ENCODE measurements at places on chromosomes 13 and 19.

GRCh38 chr13:21079221-21079620, 17.8 kb upstream of the LATS2 start:
- no peak for DNase-seq

DNA sequence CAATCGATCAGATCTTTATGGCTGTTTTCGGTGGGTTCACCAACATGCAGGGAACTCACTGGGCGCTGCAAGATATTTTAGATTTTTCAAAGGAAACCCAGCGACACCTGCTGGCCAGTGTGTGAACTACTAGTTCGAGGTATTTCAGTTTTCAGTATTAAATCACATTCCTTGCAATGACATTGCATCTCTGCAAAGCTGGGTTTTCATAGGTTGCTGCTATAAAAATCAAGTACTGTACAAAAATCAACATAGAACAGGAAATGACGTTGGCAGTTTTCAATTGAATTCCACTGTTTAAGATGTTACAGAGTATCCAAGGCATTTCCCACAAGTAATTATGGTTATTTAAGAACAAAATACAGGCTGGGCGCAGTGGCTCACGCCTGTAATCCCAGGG, 17.6 kb downstream of the LIG1 start:
- peak; percentile 36 for DNase-seq

DNA sequence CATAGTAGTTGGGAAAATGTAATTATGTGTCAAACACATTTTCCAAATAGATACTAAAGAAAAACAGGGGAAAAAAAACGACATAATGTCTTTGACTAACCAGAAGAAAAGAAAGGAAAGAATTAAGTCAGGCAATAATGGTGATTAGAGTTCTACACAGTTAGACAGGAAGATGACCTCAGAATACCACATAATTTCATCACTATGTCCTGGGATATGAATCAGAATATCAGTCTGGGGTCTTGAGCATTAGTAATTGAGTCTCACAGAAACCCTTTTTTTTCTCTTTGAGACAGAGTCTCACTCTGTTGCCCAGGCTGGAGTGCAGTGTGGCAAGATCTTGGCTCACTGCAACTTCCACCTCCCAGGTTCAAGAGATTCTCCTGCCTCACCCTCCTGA, 503.4 kb downstream of the SLITRK1 start:
- DNase-seq: no peak

GRCh38 chr13:84917252-84917878, 881.9 kb downstream of the SLITRK6 start:
- no peak for DNase-seq

DNA sequence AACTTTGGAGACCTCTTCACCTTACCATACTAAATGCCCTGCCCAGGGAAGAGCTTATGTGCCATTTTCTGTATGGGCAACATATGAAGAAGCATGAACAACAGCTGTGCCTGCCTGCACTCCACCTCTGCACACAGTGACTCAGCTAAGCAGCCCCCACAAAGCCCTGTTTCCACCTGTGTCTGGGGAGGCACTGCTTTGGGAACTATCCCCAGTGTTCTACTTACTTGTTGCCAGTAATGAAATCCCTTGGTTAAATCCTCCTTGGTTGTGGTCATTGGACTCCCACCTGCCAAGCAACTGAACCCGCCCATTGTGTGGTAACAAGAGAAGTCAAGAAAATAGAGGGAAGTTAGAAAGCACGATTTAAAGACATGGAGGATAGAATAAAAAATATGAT, 84.6 kb downstream of the NALCN start:
- DNase-seq: no peak

DNA sequence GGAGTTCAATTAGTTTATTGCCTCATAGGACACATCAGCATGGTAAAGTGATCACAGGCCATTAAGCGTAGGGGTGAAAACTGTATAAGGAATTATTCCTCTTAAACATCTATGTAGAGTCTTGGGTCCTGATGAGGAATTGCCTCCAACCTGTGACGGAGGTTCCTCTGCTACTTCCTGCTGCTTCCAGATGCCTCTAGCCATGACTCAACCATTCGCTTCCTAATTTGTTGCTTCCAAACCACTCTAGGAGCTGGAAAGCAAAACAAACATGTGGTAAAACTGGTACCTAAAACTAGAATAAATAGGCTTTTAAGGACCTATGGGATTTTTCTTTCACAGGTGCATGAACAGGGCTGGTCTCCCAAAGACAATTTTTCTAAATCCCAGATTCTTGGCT, 253.8 kb downstream of the KLF12 start:
- no peak for DNase-seq

GRCh38 chr19:6851359-6851758, 36.0 kb upstream of the ADGRE1 start:
- DNase-seq: no peak

GRCh38 chr19:41994994-41995958, 1.2 kb upstream of the ATP1A3 start:
- no peak for DNase-seq

DNA sequence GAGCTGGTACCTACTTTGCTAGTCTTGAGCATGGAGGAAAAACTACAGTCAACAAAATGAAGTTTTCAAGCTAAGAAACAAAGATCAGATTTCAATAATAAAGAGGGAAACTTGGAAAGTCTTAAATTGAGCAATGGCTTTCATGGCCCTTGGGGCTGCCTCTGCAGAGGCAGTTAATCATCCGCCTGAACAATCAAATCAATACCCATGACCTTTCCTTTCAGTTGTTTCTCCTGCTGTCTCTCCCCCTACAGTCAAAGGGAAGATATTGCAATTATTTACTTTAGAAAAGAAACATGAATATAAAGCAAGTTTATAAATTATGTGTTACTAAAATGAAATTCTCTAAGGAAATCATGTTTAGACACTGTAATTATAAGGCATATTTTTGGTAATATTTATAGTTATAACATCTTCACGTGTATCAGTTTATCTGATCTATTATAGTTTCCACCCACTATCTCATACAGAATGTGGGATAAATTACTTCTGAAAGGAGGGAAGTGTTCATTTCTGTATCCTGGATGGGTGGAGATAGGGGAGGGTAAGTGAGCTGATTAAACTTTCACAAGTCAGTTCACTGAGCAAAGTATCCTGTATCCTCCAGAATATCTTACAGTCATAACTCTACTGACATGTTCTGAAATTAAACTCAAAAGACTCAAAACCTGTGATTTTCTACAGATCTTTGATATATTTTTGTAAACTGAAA, 72.4 kb upstream of the TSC22D1 start:
- DNase-seq: no peak

DNA sequence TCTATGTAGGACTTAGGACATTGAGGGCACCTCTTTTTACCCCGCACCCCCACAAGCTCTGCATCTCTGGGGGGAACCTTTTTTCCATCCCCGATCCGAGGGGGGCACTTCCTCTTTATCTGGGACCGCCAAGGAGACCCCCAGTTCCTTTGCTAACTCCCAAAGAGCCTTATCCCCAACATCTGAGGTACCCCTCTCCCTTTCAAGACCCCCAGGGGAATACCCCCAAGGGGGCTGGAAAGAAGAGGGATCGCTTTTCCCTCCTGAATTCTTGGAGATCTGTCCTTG, 1.1 kb downstream of the TNFSF9 start:
- DNase-seq: no peak

GRCh38 chr13:30346789-30347167, 39.4 kb upstream of the KATNAL1 start:
- DNase-seq: no peak

GRCh38 chr13:73985783-73986182, 148.4 kb downstream of the KLF12 start:
- DNase-seq: no peak

DNA sequence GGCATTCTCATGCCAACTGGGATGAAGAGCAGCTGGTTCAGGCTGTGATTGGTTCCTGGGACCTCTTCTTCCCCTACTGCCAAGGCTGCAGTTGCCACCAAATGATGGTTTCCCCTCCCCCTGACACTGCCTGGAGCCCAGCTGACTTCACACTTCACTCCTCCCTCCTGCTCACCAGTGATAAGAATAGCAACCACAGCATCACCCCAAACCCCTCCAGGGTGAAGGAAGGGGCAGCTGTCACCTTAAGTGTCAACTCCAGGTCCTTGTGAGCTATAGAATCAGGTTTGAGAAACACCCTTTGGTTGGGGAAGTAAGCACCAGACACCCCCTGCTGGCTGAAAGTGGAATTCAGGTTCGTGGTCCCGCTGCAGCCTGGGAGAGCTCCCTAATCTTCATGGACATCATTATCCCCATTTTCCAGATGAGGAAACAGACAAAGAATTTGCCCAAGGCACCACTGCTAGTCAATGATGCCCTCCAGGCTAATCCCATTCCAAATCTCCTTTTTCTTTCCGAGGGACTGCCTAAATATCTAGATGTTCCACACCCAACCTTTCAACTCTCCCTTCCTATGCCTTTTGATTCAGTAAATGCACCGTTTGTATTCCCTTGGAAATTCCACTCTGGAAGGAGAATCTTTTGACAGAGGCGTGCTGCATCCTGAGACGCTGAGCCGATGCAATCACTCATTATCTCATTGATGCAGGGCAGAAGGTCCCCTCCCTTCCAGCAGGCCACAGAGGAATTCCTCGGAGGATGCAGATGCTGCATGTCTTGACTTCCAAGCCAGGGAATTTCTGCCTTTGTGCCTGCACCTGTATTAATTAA, 50.6 kb upstream of the UQCRFS1 start:
- DNase-seq: peak; percentile 33

DNA sequence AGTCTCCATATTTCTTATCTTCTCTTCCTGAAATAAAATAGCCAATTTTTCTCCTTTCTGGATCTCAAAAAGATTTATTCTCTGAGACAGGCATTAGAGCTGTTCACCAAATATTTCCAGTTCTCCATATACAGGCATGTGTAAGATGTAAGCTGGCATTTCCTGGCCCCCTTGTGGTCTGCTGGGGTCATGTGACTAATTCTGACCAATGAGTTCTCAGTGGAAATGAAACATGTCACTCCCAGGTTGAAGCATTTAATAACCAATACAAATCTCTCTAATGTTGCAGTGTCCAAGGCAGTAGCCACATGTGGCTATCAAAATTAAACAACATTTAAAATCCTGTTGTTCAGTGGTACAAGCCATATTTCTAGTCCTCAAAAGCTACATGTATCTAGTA, 14.8 kb upstream of the CACNA1A start:
- no peak for DNase-seq

DNA sequence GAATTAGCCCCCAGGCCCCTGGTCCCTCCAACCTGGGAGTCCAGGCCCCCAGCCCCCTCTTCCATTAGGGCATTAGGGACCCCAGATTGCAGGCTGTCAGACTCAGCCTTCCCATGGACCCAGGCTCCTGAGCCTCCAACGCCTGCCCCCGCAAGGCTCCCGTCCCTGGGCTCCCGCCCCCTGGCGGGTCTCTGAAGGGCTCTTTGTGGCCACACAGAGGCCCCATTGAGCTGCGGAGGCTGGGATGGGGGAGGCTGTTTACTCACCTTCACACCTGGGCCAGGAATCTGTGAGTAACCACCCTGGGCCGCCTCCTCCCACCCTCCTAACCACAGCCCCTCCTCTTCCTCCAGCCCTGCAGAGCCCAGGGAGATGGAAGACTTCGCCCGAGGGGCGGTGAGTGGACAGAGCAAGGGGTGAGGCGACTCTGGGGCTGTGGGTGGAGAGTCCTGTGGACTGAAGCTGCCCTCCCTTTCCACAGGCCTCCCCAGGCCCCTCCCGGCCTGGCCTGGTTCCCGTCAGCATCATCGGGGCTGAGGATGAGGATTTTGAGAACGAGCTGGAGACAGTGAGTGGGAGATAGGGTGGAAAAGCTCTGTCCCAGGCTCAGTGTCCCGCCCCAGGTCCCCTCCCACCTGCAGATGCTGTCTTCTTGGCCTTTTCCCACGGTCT, 4.9 kb downstream of the ARHGEF1 start:
- DNase-seq: peak; percentile 79

DNA sequence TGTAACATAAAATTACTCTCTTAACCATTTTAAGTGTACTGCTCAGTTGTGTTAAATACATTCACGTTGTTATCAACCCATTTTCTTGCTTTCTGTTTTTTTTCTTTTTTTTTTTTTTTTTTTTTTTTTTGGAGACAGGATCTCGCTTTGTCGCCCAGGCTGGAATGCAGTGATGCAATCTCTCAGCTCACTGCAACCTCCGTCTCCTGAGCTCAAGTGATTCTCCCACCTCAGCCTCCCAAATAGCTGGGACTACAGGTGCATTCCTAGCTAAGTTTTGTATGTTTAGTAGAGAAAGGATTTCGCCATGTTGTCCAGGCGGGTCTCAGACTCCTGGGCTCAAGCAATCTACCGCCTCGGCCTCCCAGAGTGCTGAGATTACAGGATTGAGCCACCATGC, 42.5 kb upstream of the C13orf42 start:
- DNase-seq: no peak

- DNase-seq: no peak
Measured at GRCh38 chr19:33902802-33903488, 106.3 kb downstream of the KCTD15 start.

- DNase-seq: no peak
Measured at GRCh38 chr13:44191504-44192171, 182.0 kb upstream of the SERP2 start.

DNA sequence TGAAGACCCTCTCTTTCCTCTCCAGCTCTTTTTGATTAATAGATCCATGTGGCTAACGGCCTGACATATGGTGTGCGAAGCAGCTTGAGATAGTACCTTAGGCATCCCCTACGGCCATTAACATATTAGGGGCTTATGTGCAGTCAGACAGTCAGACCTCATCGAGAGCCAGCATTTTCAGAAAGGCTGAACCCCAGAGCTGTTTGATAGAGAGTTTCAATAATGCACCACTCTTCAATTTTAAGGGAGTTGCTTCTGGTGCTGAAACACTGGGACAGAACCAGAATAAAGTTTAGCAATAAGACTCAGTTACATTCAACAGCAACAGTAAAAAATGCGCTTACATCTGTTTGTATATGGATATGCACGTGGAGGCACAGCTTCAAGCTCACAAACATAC, 10.8 kb downstream of the POU4F1 start:
- DNase-seq: no peak

GRCh38 chr19:13764821-13765394, 586 bp downstream of the MRI1 start:
- no peak for DNase-seq

GRCh38 chr19:54502518-54503048, at the start of gene LAIR2:
TSS of gene LAIR2 (plus strand) at chr19:54502831. CDS start at chr19:54502919, 88 bp downstream.
- DNase-seq: no peak

Measured in stimulated activated CD8-positive, alpha-beta memory T cell treated with anti-CD3 and anti-CD28 coated beads, Interleukin-2, amount 100 ng/mL, for 48 hours (primary cell).